ENCODE measurements at places on chromosomes 7 and 10. TPM values are rescaled to one million over a fixed set of nuclear protein-coding genes. Genes with fewer than 3 reads are reported as not detected.

KIAA1217 gene
- polyA plus RNA-seq: 88.2 TPM

CPVL gene
- polyA plus RNA-seq: 50.6 TPM

NUTM2D gene
- polyA plus RNA-seq: 9.9 TPM

IRF5 gene
- polyA plus RNA-seq: 7.4 TPM

PRKG1 gene
- polyA plus RNA-seq: 13.3 TPM

DNA sequence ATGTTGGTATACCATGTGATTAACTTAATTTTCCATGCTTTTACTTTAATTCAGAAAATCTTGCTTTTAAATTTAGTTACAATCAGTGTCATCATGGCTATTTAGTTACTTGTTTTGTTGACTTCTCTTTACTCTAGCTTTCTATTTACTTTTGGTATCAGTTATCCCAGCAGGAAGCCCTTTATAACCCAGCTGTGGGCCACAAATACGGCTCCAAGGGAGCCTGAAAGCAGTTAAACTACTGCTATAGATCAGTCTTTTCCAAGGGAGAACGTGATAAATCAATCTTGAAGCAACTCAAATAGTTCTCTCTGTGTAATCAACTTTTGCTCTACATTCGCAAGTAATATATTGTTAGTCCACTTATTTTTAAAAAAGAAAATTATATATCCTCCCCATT, 287.4 kb downstream of the CACNA2D1 start:
- peak; percentile 24 for DNase-seq

DNA sequence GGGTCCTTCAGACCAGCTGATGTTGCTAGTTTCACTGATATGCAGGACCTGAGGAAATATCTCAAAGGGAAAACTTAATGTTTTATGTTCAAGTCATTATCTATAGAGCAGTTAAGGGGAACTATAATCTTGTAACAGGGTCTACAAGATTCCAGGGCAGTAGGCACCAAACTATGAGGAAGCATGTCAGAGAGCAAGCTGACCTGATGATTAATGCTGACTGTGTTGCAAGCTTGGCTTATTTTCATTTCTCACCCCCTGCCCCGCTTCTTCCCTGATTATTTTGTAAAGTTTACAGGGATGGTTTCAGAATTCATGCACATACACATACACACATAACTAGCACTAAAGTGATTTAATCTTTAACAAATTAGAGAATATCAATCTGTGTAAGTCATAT, 84.3 kb upstream of the CACNA2D1 start:
- DNase-seq: no peak

DNA sequence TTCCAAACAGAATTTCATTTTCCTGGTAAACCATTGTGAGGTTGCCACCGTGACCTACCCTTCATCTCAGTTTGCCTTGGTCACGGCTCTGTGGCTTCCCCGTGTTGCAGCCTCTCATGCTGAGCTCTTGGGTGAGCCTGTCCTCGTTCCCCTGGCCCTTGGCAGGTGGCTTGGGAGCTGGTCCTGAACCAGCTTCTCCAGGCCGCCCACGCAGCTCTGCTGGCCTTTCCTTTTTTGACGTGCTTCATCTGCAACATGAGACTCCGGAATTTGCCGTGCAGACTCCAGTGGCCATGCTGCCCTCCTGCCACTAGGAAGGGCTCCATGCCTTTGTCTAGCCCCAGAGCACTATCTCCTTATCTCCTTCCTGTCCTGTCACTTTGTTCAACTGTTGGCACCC, 93.0 kb upstream of the NPS start:
- DNase-seq: no peak

DNA sequence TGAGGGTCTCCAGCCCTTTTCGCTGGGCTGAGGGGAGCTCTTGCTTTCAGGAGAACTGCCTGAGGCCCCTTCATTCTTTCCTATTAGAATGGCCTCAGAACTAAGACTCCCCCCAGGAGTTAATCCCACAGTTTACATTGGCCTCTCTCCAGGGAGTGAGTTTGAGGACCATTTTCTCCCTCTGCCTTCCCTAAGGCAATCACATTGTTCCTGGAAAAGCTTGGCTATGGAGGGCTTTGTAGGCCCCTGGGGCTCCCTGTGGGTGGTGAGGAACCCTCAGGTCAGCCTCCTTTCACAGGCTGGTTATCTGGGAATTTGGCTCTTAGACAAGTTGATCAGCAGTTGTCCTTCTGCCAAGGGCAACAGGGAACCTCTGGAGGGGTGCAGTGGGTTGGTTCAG, 343.7 kb downstream of the RPS24 start:
- no peak for DNase-seq

GRCh38 chr7:47943676-47944474, 4.4 kb downstream of the PKD1L1 start:
- DNase-seq: no peak

DNA sequence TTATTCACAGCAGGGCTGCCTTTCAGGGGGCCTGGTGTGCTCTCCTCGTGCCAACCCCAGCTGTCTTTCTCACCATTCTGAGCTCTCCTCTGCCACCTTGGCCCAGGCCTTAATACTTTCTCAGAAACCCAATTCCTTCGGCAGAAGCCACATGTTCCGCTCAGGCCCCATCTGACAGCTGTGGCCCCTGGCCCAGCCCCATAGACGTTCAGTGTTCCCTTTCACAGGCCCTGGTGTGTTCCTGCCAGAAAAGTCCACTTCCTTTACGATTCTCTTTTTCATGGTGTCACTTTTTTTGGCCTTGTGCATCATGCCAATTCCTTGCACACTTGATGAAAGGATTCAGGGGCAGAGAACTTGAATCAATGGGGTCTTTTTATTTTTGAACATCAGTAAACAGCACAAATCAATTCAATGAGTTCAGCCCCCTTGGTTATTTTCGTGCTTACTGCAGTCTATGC, 15.9 kb upstream of the GPNMB start:
- DNase-seq: no peak

GRCh38 chr10:92880233-92880861, 32.0 kb downstream of the EXOC6 start:
- DNase-seq: peak; percentile 25

DNA sequence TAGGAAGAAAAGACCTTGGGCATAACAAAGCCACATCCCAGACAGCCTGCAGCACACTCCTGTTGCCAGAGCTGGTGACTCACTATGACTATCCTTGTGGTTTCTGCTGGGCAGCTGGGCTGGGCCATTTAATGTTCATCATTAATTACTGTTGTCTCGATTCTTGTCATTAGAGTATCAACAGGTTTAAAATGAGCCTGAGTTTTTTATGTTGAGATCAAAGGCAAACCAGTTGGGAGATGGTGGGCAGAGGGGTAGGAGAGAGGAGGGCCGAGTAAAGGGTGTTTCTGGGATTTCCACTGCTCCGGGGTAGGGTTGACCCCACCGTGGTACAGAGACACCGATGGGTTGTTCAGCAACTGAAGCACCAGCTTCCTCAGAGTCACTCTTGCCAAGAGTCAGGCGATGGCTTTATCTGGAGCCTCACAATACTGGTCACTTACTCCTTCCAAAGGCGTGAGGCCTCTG, 128.7 kb upstream of the LYZL1 start:
- DNase-seq: no peak

- peak; percentile 30 for DNase-seq
Observed at GRCh38 chr7:131057015-131057793, 270.5 kb upstream of the MKLN1 start.
